ENCODE measurements at places on chromosomes 6 and 20.

DNA sequence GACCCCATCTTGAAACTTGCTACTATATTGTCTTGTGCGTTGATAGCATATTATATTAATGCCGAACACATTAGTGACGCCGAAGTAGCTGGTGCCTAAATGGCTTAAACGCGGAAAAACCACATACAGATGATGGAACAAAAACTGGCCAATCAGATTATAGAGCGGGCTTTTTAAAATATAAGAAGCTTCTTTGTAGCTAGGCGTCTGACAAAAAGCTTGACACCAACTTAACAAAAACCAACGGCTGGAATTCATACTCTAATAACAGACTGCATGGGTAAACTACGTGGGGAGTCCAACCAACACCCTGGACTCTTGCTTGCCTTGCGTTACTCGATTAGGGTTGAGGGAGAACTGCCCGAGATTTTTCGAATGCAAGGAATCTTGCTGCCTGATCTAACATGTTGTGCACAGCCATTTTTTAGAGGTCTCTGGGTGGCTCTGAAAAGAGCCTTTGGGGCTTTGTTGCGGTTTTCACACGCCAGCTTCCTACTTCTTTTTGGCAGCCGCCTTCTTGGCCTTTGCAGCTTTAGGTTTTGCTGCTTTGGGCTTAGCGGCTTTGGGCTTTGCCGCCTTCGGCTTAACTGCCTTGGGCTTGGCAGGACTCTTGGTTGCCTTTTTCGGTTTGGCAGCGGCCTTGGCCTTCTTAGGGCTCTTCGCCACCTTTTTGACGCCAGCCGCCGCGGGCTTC lies 45.7 kb downstream of the OR2B2 start:
- peak; percentile 71 for DNase-seq

DNA sequence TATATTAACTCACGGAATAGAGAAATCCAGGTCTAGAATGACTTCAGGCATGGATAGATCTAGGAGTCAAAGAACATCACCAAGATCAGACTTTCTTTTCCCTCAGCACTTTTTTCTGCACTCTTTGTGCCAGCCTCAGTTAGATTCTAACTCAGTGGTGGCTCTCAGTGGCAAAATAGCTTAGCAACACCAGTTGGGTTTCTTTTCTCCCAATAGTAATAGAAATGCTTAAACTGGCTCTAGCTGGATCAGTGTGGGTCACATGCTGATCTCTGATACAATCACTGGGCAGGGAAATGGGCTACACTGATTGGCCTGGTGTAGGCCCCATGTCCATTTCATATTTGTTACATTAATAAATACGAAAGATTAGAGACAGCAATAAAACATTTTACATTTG lies 44.2 kb upstream of the ARFGEF2 start:
- no peak for DNase-seq

DNA sequence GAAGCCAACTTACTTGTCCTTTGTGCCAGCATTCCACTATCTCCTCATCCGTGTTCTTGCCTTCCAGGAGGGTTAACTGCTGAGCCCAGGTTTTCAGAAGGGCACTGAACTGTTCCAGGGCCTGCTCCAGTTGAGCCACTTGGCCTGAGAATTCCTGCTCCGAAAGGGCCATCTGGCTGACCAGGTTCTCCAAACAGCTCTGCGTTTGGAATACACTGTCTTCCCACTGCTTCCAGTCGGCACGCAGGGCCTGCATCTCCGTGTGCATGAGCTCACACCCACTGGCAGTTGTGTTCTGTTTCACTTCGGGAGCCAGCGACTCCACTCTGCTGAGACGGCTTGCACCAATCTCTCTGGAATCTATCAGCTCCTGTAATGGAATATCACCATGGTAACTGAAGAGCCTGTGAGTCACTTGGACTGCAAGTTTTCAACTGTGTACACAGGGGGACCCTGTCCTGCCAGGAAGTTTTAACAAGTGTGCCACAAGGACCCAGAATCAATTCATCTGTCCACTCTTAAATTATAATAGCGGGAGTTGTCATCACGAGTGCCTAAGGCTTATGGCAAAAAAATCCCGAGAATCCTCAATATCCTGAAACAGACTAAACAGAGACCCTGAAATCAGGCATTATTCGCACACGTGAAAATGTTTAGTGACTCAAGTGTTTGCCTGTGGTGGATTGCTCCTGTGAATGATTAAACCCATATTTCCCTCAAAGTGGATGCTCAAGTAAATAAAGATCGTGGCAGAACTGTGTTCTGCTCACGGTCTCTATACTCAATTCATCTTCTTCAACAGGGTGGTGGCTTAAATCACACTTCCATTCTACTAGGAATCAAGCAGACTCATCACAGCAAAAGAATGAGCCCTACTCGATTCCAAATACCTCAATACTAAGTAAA lies 255.9 kb downstream of the SYNE1 start:
- peak; percentile 96 for DNase-seq

GRCh38 chr6:144344646-144345045 lies 59.5 kb downstream of the UTRN start:
- DNase-seq: no peak

DNA sequence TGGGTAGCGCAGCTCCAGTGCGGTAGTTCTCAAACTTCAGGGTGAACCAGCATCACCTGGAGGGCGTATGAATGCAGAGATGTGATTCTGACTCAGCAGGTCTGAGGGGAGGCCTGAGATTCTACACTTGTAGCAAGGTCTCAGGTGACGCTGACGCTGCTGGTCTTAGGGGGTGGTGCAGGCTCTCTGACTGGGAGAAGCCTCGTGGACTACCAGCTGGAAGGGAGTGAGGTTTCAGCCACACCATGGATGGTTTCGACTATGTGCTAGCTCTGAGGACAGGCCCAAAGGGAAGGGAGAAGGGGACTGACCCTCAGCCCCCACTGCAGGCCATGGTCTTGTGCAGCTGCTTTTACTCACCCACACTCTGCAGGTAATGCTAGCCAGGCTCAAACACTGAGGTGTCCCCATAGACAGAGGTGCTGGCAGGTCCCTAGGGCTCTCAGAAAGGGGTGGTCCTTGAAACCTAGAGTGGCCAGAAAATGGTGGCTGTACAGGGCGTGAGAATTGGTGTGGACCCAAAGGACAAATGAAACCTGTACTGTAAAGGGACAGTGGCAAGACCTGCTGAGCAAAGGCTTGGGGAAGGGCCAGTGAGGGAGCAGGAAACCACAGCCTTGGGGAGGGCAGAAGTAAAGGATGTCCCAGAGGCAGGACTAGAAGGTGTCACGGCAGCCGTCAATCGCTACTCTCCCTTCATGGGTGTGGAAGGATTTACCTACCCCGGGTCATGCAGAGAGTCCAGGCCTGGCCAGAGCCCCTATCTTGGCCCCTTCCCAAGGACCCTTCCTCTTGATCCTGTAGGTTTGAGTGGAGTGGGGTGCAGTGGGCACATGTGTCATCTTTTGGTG lies 52.7 kb downstream of the EBF4 start:
- DNase-seq: no peak

- DNase-seq: no peak
These were observed 97.6 kb downstream of the MRPL14 start for GRCh38 chr6:44029444-44030185.

- peak; percentile 63 for DNase-seq
These were observed 18.7 kb upstream of the TOP1 start for GRCh38 chr20:41009946-41010345.

- peak; percentile 91 for DNase-seq
These were observed 52.4 kb downstream of the CEBPB start for GRCh38 chr20:50242863-50243609.

DNA sequence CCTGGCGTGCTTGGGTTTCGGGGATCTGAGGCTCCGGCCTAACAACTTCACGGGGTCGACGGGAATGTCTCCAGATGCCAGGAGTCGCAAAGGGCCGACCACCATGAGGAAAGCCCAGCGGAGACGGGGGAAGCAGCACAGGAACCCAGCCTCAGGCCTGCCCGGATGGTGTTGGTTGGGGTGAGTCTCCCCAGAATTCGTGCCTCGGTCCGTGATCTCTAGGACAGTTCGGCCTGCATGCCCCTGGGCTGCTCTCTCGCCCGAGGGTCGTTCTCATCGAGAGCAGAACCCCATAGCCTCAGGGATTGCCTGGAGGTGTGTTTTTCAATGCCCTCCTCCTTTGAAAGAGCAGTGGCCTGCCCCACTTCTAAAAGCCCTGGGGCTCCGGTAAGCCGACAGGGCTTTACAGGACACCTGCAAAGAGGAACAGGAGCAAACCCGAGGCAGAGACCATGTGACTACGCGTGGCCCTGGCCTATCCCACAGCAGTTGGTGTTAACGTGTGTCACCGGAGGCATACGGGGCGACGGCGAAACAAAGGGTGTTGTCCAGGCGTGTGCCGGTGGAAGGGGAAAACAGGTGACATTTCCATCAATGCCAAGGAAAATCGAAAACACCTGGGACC lies 973.1 kb upstream of the DEFB115 start:
- DNase-seq: no peak

DNA sequence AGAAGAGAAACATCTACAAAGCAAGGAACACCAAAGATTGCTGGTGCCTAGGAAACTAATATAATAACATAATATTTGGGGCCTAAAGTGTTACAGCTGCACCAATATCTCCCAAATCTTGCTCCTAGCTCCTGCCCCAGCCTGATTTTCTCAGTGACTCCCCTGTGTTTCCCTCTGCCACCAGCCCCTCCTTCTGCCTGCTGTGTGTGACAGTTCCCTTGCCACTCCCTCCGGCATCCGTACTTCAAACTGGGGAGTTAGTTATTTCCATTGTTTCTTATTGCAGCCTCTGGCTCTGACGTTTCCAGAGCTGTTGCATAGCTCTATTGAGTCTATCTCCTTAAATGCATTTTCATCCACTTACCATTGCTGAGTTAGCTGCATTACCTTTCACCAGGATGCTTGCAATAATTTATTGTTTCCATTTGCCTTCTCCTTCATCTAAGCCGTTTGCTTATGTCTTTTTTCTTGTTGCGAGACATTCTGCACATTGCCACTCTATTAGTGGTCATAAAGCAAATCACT lies 43.1 kb downstream of the ESR1 start:
- DNase-seq: no peak

GRCh38 chr6:131212024-131212423 lies 76.8 kb downstream of the AKAP7 start:
- DNase-seq: no peak

DNA sequence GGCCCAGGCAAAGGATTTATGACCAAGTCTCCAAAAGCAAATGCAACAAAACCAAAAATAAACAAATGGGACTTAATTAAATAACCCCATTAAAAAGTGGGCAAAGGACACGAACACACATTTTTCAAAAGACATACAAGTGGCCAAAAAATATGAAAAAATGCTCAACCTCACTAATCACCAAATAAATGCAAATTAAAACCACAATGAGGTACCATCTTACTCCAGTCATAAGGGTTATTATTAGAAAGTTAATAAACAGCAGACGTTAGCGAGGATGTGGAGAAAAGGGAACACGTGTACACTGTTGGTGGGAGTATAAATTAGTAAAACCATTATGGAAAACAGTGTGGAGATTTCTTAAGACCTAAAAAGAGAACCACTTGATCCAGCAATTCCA lies 71.1 kb downstream of the CEP162 start:
- no peak for DNase-seq

- DNase-seq: peak; percentile 87
These were observed 170.2 kb downstream of the PREX1 start for GRCh38 chr20:48657426-48658197.

GRCh38 chr20:53657732-53658131 lies 64.1 kb upstream of the ZNF217 start:
- DNase-seq: no peak

- DNase-seq: no peak
These were observed 30.6 kb upstream of the APCDD1L start for GRCh38 chr20:58545565-58546415.

DNA sequence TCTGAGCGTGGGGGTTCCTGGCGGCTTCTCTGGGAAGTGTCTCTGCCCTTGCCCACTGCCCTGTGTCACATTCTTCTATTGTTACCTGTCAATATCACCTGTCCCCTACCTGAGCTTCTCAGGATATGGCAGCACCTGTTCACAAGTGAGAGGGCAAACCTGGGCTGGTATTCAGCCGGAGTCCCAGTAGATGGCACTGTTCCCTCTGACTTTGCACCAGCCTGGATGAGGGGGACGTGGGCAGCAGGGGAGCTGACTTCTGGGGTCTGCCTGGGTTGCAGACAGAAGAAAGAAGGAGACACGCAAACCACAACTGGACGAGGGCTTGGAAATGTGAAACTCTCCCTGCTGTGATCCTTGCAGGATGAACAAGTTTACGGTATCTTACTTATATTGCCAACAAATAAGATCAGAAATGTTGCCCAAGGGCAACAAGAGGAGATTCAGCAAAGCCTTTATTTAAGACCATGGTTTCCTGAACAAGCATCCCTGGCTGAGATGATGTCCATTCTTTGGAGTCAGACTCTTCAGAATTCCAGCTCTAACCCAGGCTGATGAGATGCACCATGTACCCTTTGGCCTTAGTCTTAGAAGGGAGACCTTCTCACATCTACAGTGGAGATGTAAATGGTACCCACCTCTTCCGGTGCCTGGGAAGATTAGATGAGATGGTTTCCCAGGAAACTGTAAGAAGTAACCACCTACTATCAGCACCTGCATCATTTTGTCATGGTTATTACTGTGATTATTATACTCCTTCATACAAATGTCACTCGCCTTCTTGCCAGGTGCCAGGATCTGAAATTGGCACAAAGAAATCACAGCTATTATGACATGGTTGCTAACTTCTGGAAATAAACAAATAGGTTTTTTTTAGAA lies 400.0 kb upstream of the CDH4 start:
- DNase-seq: peak; percentile 33

- DNase-seq: peak; percentile 77
These were observed 161.4 kb downstream of the LY86 start for GRCh38 chr6:6749702-6750491.

GRCh38 chr6:81890846-81891245 lies 138.4 kb upstream of the TENT5A start:
- DNase-seq: peak; percentile 95

DNA sequence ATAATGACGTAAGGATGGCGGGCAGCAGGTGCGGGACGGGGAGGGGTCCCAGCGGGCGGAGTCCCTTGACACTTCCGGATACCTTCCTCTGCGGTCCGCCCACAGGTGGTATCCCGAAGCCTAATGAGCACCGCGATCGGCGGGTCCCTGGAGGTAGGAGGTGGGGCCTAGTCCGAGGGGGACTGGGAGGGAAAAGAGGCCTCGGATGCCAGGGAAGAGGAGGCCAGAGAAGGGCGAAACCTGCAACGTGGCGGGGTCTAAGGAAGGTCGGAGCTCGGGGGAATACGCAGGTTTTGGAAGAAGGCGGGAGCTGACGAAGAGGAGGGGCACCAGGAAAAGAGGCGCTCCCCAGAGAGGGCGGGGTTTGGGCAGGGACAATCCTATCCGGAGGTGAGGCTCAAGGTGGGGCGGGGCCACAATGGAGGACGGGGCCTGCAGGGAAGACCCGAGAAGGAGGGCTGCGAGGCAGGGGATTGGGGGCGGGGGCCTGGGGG lies 3.7 kb downstream of the PRSS16 start:
- peak; percentile 49 for DNase-seq

- peak; percentile 24 for DNase-seq
These were observed 2.4 kb upstream of the CCR6 start for GRCh38 chr6:167120583-167120903.

DNA sequence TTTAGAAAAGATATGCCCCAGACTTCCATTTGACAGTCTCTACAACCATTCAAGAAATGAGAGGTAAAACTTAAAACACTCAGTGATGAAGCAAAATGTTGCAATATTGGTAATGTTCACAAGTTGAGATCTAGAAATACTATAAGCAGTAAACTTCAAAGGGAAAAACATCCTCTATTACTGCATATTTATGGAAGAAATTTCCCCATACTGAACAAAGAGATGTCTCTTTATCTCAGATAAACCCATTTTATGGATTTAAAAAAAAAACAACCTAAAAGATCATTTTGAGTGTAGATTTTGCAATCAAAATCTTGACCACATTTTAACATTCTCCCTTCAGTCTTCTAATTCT lies 177.8 kb upstream of the TAB2 start:
- no peak for DNase-seq
